Activated T-cell treated with anti-CD3 and anti-CD28 coated beads, Interleukin-2, amount 50 U/mL, for 4 hours (primary cell): ENCODE measurements at places on chromosomes 13 and 19.

GRCh38 chr19:16944626-16945363 is 56.0 kb downstream of the F2RL3 start:
- no peak for DNase-seq

DNA sequence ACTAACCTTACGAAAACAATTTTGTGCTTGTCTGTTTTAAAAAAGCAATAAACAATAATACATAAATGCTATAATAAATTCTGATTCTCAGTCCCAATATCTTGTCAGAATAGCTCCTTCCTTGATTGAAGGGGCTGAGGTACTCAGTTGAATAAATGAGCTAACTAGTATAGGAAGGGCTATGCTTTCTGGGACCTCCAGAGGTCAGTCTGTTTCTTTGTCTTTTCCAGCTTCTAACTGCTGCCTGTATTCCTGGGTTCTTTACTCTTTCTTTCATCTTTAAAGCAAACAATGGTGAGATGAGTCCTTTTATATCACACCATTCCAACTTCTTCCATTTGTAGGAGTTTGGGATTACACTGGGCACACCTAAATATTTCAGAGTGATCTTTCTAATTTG is 1297.0 kb upstream of the ATXN8OS start:
- no peak for DNase-seq

DNA sequence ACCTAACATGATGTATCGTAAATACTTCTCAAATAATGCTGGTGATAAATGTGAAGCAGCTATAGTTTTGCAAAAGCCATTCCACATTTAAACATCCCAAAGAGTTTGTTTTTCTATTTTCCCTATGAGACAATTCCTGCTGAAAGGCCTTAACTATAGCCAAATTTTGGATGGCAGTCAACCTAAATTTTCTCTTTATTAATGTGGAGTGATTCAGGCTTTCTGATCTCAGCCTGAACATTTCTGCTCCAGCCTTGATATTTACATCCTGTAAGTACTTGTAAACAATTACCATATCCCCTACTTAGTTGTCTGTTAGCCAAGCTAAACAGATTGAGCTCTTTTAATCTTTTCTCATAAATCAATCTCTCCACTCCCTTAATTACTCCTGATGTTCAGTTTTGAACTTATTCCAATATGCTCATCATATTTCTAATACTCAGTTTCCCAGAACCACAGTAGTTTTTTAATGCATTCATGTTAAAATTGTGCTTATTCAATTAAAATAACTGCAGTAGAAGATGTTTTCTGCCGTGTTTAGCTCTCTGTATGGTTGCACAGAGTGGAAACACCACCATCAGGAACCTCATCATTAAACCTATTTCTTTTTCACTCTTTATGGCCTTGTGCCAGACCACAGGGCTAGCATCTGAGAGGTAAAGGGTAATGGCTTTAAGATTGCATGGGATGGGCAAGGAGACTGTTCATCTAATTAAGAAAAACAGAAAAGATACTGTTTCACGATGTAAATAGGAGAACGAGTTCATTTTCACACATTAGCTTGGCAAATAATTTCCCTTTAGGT is 1235.2 kb upstream of the SLC10A2 start:
- DNase-seq, result no peak

- no peak for DNase-seq
Measured at GRCh38 chr19:14949876-14950275, 8.6 kb downstream of the OR7C2 start.

GRCh38 chr19:44890366-44891015 is 563 bp upstream of the TOMM40 start:
- no peak for DNase-seq

- no peak for DNase-seq
Measured at GRCh38 chr13:47508527-47509228, 492.4 kb downstream of the SUCLA2 start.

DNA sequence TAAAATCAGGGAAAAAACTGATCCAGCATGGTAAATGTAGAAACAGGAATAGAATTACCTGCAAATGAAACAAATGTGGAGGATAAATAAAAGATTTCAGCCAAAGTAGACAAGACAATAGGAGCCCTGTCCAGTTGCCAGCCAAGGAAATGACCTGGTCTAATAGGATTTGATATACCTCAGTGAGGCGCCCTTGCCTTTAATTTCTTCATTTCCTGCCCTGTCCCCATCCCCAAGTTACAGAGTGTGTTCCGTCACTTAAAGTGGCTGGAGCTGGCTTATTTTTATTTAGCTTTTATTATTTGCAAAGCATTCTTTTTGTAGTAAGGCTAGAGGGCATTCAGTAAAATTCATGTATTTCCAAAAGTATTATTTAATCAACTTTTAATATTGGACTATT is 1022.0 kb downstream of the EFNB2 start:
- no peak for DNase-seq
